ENCODE measurements at places on chromosomes 7 and 10. TPM values are rescaled to one million over a fixed set of nuclear protein-coding genes. Genes with fewer than 3 reads are reported as not detected.

DNA sequence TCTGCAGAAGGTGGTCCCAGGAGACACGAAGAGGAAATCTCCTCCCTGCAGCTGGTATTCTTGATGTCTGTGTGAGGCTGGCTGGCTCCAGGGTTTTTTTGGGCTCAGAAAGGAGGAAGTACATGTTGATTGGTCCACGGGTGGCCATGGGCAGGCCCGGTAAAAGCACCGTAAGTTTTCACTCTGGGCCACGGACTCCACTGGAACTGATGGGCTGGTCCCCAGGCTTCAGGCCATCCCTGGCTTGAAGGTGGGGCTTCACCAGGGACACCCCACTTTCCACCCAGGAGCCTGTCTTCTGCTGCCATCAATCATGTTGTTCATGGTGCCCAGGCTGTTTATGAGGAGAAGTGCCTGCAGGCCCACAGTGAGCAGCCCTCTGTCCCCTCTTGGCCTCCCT lies 736.8 kb downstream of the PCDH15 start:
- DNase-seq, result no peak

Gene FOXL3
- not detected for polyA plus RNA-seq

- DNase-seq, result no peak
Measured at GRCh38 chr10:88330174-88330573, 252.9 kb downstream of the RNLS start.

Gene CPEB3
- 3.4 TPM for polyA plus RNA-seq

DNA sequence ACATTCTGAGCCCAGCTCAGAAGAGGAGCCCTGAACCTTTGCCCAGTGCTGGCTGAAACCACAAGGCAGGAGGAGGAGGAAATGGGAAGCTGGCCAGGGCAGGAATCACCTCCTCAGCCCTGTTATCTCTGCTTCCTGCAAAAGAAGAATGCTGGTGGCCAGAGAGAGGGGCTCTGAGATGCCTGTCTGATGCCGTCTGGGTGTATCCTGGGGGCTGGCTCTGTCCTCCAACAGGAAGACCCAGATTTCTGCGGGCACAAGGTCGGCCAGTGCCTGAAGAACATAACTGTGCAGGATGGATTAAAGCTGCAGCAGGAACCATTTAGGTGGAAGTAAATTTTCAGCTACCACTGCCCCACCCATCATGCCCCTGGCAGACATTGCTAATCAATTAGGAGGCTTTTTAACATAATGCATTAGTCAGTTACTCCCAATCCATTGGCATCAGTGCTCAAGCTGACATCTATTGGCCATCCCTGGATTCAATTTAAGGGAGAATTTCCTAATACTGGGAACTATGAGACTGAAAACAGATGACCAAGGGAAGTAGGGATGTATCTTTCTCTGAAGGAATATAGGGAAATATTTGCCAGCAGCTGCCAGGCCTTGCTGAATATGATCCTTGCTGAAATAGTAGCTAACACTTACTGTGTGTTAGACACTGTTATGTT lies 67.7 kb downstream of the COL13A1 start:
- DNase-seq, result no peak

- DNase-seq, result no peak
Measured at GRCh38 chr7:6545398-6546126, 5.7 kb downstream of the GRID2IP start.

DNA sequence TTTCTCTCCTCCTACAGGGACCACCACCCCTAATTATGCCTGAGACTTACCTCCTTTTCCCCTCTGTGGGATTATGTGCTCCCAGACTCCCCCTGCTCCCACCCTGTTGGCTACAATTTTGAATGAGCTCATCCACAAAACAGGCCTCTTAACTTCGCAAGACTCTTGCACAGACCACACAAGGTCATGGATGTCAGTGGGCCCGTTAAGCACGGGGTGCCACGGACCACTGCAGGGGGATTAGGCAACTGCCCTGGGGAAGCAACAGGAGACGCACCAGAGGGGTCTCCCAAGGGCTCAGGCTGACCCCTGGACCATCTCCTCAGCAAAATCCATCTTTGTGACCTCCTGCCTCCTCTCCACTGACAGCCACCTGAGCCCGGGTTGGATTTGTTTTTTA lies 42.1 kb upstream of the COL13A1 start:
- no peak for DNase-seq

DNA sequence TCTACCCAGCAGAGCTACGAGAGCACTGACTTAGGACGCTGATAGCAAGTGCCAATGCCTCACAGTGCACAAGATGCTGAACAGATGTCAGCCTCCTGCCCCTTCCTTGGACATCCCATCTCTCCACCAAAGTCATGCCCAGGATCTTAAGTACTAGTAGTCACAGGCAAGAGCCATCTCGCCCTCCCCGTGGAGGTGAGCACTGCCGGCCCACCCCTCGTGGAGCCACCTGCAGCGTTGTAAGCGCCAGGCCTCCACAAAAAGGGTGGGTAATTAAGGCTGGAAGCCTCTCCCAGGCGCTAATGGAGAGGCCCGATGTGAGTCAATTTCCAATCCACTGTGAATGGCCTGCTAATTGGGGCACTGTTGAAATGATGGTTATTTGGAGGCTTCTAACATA lies 156.2 kb downstream of the GRID1 start:
- DNase-seq, result no peak

- DNase-seq, result no peak
Measured at GRCh38 chr7:73888959-73889358, 28.0 kb downstream of the TMEM270 start.

Gene CHST15
- polyA plus RNA-seq, result 11.4 TPM

DNA sequence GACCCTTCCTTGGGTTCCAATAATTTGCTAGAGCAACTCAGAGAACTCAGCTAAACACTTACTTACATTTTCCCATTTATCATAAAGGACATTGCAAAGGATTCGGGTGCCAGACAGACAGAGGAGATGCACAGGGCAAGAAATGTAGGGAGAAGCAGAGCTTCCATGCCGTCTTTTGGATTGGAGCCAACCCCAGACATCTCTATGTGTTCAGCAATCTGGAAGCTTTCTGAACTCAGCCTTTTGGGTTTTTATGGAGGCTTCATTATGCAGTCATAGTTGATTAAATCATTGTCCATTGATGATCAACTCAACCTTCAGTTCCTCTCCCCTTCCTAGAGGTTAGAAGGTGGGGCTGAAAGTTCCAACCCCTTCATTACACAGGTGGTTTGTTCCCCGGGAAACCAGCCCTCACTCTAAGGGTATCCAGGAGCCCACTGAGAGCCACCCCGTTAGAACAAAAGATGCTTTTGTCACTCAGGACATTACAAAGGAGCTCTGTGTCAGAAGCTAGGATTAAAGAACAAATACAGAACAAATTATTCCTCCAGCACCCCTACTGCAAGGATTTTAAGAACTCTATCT lies 211.9 kb upstream of the VSTM2A start:
- no peak for DNase-seq

DNA sequence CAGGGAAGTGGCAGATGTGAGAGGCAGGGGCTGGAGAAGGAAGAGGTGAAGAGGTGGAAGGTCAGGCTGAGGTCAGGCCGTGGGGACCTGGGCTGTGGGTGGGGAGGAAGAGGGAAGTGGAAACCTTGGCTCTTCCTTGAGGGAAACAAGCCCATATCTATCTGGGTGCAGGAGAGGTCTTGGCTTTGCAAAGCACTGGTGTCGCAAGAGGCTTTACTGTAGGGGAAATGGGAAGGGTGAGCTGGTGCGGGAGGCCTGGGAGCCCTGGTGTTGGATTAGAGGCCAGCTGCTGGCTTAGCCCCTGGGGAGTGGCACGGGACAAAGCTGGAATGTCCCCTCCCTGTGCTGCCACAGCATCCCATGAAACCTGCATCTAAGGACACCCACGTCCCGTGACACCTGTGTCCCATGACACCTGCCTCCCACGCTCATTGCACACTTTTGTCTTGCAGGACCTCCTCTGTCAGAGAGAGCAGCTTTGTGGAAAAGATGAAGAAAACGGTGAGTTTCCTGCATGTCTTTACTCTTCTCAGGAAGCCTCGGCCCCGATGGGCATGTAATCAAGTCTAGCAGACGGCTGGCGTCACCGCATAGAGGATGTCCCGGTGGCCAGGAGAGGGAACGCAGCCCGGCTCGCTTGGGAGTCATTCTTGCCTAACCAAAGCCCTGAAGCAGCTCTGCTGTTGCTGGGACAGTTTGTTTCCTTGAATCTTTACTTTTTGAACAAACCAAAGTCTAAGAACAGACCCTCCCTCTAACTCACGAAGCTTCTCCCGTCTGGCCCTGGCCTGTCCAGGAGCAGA lies 22.2 kb downstream of the TMEM120A start:
- DNase-seq, result no peak

GRCh38 chr7:79528421-79528820 lies 75.0 kb upstream of the MAGI2 start:
- DNase-seq, result no peak

GRCh38 chr7:22357311-22358175 lies 589 bp upstream of the RAPGEF5 start:
- DNase-seq, result no peak

DNA sequence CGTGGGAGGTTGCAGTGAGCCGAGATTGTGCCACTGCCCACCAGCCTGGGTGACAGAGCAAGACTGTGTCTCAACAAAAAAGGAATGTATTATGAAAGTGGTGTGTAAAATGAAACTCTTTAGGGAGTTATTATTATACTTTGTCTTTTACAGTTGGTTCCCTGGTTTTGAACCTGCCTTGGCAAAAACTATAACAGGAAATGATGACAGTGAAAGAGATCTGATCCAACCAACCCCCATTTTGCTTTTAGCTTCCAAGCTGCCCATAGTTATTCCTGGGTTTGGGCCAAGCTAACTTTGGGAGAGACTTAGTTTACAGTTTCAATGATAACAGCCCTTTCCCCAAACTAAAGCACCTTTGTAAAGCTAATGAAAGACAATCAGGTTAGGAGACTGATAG lies 34.1 kb upstream of the NMT2 start:
- DNase-seq, result no peak

Gene NEURL1
- polyA plus RNA-seq, result 2.7 TPM

- DNase-seq, result no peak
Measured at GRCh38 chr7:51141451-51142003, 175.1 kb downstream of the COBL start.

Gene CYP3A4
- 0.34 TPM for polyA plus RNA-seq

DNA sequence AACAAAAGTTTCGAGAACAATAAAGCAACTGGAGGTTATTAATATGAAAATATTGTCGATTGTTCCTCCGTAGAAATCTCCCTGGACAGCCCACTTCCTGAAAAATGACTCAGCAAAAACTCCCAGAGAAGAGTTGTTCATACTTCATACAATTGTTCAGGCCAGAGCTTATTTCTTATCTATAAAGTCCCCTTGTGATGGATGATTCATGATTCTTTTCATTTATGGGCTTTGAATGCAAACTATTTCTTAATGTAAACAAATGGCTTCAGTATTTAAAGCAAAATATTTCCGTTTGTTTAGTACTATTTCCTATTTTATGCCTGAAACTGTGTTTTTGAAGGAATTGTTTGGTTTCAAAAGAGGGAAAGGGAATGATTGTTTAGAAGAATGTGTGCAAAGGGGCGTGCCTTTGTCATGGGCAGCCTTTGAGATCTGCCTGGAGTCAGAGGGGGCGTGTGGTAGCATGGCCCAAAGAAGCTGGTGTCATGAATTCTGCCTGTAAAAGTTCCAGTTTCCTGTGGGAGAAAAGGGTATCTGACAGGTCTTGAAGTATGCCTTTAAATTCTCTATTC lies 26.2 kb upstream of the EXOC6 start:
- no peak for DNase-seq

Gene ENTPD1
- polyA plus RNA-seq, result 24.4 TPM

Gene AASS
- 61.7 TPM for polyA plus RNA-seq

Gene MYH16
- 0.05 TPM for polyA plus RNA-seq

Gene GIMAP1
- 5.7 TPM for polyA plus RNA-seq

DNA sequence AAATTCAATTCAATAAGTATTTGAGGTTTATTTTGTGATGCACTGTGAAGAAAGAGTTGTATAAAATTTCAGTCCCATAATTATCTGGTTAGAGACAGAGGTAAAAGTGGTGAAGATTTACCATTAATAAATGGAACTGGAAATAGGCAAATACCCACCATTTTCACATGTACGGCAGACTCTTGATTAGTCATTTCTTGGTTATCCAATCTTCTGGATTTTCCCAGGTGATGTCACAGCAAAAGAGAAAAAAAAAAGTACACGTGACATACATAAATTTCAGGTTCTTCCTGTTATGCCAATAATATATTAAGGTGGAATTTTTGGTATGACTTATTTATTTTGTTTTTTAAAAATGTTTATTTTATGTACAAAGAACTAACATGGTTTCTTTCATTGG lies 26.8 kb downstream of the NT5C3A start:
- no peak for DNase-seq

All from right lung (tissue), 10 donors.